ENCODE measurements at places on chromosomes 4 and X.

- H3K4me1 ChIP-seq, result no peaks in the 10 kb centered on the region
- no peak for DNase-seq
- H3K4me3 ChIP-seq, result no peak overlapping the region
- H3K27me3 ChIP-seq, result no peaks in the 10 kb centered on the region
Observed at GRCh38 chr4:113625902-113626301, 135.6 kb downstream of the CAMK2D start.

GRCh38 chr4:116539744-116540143, 545.6 kb downstream of the TRAM1L1 start:
- no peaks in the 10 kb centered on the region for H3K36me3 ChIP-seq
- DNase-seq, result no peak
- H3K27ac ChIP-seq, result no peak overlapping the region
- H3K27me3 ChIP-seq, result no peaks in the 10 kb centered on the region
- no peaks in the 10 kb centered on the region for H3K4me1 ChIP-seq

- H3K4me1 ChIP-seq, result peaks cover 17% of the 10 kb centered on the region
- peak overlapping the region; percentile 90 for H3K4me3 ChIP-seq
- no peaks in the 10 kb centered on the region for H3K27me3 ChIP-seq
- DNase-seq, result peak; percentile 11
Observed at GRCh38 chrX:119607018-119607389, 780 bp upstream of the NKRF start.

DNA sequence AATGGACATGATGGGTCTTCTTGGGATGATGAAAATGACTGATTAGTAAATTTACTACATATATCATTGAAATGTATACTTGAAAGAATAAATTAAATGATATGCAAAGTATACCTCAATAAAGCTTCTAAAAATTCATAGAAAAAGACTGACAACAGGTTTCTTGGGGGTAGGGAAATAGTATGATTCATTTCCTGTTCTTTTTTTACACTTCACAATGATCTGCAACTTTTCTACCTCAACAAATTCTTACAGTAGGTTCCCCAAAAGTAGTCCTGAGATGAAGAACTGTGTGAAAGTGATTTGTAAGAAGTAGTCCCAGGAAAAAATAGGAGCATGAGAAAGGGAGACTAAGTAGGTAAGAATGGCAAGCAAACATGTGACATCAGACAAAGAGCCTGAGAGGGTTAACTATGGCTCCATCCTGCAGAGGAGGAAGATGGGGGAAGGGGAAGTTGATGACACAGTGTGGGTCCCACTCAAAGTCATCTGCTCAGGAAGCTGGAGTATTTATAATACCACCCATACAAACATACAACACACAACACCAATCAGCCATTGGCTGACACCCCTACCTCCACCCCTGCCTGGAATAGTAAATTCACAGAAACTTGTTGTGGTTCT, 73.9 kb downstream of the ARHGAP6 start:
- no peak for DNase-seq
- H3K27ac ChIP-seq, result no peak overlapping the region
- H3K4me1 ChIP-seq, result no peaks in the 10 kb centered on the region
- no peaks in the 10 kb centered on the region for H3K36me3 ChIP-seq
- H3K27me3 ChIP-seq, result no peaks in the 10 kb centered on the region

DNA sequence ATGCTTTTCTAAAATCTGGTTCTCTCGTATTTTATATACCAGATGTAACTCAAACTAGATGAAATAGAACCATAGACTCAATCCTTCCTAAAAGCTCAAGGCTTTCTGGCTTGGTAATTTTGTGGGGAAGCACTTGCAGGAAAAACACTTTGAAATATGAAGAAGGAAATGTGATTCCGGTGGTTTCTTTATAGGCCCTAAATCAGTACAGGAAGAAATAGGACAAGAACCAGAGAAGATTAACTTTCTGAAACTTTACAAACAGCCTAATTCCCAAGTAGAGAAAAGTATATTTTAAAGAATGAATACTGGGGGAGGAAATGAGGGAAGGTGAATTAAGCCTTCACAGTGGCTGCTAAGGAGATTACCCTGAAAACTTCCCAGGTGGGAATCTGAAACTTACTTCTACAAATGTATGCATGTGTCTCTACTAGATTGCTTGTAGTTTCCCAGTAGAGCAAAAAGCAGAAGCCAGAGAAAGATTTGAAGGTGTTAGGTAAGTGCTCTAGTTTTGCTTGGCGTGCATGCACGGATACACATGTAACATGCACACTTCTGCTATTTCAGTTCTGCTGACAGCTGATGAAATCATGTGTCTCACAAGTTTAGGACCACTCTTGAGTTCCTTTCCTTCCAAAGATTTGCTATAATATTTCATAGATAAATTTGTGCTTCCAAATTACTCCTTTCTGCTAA, 92.1 kb downstream of the AFF1 start:
- peaks cover 18% of the 10 kb centered on the region for H3K4me1 ChIP-seq
- H3K27ac ChIP-seq, result no peak overlapping the region
- no peak for DNase-seq
- H3K36me3 ChIP-seq, result peaks cover 3% of the 10 kb centered on the region

GRCh38 chr4:113684534-113685091, 76.9 kb downstream of the CAMK2D start:
- DNase-seq, result no peak
- no peaks in the 10 kb centered on the region for H3K36me3 ChIP-seq
- H3K4me3 ChIP-seq, result no peak overlapping the region
- peaks cover 14% of the 10 kb centered on the region for H3K4me1 ChIP-seq

DNA sequence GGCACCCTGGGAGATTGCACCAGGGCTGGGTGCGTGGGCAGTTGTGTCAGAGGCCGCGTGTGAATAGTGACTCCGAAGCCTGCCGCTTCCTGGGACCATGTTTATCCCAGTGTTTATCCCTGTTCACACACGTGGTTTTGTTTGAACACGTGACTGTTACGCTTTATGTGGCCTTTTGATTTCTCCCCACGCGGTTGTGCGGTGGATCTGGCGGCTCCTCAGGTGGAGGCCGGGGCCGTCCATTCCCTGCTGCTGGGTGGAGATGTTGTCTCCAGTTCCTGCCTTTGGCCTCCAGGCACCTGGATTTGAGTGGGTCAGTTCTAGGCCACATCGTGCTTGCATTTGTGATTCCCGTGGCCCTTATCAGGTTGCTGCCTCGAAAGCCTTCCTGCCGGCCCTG, 35.1 kb downstream of the NELFA start:
- no peak for DNase-seq
- H3K4me3 ChIP-seq, result no peak overlapping the region
- peaks cover 49% of the 10 kb centered on the region for H3K36me3 ChIP-seq

GRCh38 chrX:66005830-66006449, 33.9 kb downstream of the VSIG4 start:
- peak overlapping the region; percentile 22 for H3K27ac ChIP-seq
- no peak for DNase-seq
- H3K27me3 ChIP-seq, result no peaks in the 10 kb centered on the region

DNA sequence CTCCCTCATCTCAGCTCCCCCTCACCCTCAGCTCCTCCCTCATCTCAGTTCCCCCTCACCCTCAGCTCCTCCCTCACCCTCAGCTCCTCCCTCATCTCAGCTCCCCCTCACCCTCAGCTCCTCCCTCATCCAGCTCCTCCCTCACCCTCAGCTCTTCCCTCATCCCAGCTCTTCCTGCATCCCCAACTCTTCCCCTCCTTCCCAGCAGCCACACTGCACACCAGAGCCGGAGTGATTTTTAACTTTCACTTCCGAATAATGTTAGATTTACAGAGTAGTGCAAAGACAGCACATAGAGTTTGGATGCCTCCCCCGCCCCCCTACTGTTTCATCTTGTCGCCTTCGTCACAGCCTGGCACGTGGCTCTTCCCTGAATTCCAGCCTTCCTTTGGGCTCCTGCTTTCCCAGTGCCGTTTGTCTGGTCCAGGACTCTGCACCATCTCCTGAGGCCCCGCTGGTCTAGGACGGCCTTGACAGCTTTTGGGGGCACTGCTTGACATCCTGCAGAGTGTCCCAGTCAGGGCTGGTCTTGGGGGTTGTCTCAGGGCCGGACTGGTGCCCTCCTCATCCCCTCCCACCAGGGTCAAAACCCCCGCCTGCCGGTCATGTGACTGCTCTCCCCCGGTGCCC, 110.2 kb downstream of the FAM53A start:
- H3K4me1 ChIP-seq, result peaks cover 8% of the 10 kb centered on the region
- DNase-seq, result no peak
- no peaks in the 10 kb centered on the region for H3K27me3 ChIP-seq
- H3K4me3 ChIP-seq, result no peak overlapping the region
- no peak overlapping the region for H3K27ac ChIP-seq

All from CD4-positive, alpha-beta T cell (primary cell).